Islet precursor cell (in vitro differentiated cells): ENCODE measurements at places on chromosomes 1 and 21.
A peak's percentile ranks its signal among the peaks of the same experiment; 100 is the strongest.

DNA sequence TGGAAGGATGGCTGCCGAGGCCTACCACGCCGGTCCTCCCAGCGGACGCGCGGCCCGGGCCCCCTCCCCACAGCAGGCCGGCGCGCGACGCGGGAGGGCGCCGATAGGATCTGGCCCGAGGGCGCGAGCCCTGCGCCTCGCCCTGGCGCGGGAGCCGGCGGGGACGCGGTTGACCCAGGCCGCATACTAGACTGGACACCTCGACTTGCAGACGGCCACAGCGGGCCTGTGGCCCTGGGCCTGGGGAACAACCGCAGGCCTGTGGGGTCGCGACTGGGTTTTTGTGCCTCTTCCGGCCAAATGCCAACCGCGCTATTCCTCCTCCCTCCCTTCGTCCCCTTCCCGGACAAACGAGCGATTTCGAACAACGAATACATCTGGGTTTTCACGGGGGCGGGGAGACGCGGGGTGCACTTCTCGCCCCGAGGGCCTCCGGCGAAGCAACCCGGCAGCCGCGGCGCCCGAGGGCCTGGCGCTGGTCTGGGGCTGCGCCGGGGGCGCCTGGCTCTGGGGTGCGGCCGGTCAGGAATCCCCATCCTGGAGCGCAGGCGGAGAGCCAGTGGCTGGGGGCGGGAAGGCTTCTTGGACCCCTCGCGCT is 2.4 kb downstream of the NHLH2 start:
- DNase-seq = peak; percentile 69

GRCh38 chr1:221712198-221712684 is 29.6 kb downstream of the DUSP10 start:
- DNase-seq = no peak

DNA sequence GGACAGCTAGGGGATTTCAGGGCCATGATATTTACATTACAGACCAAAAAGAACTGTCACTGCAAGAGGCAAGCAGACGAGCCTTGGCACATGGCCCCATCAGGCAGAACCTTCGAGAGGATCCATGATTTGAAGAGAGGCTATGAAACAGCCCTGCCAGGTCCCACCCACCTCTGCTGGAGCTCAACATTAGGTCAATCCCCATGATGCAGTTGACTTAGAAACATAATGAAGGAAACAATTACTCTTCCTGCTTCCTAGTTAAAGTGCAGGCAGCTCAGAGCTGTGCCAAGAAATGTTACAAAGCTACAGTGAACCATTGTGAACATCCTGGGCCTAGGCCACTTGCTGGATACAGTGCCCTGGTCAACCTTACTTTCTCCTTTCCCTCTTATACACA is 41.7 kb upstream of the PTCH2 start:
- no peak for DNase-seq

- no peak for DNase-seq
Observed at GRCh38 chr1:220067269-220068204, 21.2 kb upstream of the EPRS1 start.

- DNase-seq = no peak
Observed at GRCh38 chr1:66537718-66538117, 3.8 kb downstream of the SGIP1 start.

DNA sequence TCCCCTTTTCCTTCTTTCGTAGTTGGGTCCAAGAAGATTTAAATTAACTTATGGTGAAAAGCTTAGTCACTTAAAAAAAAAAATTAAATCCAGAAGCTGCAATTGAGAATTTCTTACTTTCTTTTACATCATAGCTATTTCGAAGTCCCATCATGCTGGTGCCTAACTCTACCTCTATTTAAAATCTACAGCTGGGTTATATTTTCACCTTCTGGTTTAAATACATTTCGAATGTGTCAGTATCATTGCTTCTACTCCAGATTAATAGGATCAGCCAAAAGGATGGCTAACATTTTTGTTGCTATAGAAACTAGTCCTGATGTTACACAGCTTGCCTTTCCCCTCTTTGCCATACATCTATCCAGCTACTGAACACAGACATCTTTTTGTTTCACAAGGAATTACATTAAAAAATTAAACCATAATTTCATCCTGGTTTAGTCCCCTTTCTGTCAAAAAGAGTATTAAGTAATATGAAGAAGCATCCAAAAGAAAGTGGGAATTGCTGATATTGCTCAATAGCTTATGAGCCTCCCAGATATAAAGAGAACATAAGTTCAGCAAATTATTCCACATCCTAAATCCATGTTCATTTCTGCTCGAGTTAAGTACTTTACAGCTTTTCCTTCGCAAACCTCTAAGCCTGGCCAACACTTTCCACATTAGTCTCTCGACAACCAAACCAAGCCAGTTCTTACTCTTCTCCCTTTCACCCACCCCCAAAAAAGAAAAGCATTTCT is 396.7 kb upstream of the DAB1 start:
- DNase-seq = no peak

GRCh38 chr21:36860736-36861594 is 105.5 kb downstream of the HLCS start:
- DNase-seq = peak; percentile 66

DNA sequence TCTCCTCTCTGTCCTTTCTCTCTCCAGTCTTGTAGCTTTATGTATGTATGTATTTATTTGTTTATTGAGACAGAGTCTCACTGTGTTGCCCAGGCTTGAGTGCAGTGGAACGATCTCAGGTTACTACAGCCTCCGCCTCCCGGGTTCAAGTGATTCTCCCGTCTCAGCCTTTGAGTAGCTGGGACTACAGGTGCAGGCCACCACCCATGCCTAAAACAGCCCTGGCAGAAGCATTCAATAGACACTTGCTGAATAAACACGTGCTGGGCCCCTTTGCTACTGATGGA is 2.5 kb downstream of the KIAA2013 start:
- no peak for DNase-seq

DNA sequence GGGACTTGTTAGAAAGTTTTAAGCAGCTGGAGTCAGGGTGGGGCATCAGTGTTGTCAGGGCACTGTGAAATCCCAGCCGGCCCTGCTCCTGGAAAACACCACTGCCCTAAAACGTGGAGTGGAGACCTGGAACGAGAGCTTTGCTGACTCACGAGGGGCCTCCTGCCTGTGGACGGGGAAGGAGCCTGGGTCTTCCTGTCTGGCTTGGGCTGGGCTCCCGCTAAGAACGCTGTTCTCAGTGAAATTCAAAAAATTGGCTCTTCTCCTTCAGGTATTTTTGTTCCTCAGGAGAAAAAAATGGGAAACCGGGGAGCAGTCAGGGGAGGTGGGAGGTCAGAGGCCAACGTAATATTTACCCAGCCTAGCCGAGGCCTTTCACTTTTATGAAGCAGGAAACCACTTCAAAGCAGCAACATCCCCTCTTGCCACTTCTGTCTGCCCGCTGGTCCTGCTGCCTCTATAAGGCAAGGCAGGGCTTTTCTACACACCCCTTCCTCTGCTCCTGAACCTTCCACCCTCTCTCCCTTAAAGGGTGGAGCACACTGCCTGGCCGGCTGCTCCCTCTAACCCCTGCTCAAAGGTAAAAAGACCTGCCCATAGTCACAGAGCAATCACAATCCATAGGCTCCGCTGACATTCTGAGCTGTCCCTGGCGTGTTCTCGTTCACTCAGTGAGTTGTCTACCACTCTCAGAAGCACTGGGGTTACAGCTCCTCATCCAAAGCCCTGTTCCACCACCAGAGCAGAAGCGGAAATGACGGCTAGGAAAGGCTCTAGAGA is 8.0 kb downstream of the PLXNA2 start:
- peak; percentile 85 for DNase-seq

DNA sequence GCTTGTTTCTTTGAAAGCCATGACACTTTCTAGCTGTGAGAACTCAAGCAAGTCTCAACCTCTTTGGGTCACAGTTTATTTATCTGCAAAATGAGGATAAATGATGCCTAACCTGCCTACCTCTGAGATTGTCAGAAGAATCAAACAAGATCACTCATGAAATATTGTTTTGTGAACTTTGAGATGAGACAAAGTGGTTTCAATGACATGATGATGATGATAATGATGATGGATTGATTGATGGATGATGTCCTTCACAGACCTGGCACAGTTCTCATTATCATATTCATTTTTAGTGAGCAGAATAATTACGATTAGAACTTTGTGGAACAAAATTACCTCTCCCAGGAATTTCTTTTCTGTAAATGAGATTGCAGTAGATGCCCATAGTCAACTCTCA is 129.2 kb downstream of the HHIPL2 start:
- DNase-seq = no peak

DNA sequence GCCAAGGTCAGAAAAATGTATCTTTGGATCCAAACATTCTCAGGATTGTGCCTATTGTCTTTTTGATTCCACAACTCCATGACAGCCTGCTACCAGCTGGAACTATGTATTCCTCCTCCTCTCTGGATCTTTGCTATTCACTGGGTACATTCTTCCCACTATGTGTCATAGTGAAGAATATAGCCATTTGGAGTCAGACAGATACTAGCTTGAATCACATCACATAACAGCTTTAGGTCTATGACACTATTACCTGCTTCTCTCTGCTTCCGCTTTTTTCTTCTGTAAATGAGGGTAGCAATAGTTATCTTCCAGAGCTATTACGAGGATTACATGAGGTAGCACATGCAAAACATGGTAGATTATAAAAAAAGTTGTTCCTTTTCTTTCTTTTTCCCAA is 5.4 kb upstream of the EXO1 start:
- DNase-seq = no peak

DNA sequence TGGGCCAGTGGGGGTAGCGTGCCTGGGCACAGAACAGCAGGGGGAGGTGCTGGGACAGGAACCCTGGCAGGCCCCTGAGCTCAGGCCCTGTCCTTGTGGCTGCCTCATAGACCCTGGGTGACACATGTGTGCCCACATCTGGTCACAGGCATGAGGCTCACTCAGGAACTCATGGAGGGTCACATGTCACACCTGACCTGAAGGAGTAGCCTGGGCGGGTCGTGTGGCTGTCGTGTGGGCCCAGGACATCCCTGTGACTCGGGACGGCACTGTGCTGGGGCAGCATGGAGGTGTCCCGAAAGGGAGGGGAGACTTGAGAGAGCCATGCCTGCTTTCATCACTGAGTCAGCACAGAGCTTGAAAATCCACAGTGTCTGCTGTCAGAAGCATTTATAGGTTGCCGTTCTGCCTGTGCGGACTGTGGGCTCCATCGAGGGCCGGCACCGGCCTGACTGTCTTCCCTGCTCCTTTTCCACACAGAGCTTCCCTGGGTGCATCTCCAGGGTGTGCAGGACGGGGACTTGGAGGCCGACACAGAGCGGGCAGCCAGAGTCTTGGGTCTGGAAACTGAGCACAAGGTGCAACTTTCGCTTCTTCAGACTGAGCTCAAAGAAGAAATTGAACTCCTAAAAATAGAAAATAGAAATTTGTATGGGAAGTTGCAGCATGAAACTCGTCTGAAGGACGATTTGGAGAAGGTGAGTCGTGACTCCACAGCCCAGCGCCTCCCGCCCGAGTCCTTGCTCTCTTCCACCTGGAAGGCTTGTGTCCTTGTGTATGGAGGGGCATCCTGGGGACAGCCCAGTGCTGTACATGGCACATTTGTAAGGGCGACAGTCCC is 32.8 kb downstream of the PCNT start:
- DNase-seq = no peak

GRCh38 chr1:10621906-10622305 is 147.2 kb downstream of the PEX14 start:
- peak; percentile 42 for DNase-seq

DNA sequence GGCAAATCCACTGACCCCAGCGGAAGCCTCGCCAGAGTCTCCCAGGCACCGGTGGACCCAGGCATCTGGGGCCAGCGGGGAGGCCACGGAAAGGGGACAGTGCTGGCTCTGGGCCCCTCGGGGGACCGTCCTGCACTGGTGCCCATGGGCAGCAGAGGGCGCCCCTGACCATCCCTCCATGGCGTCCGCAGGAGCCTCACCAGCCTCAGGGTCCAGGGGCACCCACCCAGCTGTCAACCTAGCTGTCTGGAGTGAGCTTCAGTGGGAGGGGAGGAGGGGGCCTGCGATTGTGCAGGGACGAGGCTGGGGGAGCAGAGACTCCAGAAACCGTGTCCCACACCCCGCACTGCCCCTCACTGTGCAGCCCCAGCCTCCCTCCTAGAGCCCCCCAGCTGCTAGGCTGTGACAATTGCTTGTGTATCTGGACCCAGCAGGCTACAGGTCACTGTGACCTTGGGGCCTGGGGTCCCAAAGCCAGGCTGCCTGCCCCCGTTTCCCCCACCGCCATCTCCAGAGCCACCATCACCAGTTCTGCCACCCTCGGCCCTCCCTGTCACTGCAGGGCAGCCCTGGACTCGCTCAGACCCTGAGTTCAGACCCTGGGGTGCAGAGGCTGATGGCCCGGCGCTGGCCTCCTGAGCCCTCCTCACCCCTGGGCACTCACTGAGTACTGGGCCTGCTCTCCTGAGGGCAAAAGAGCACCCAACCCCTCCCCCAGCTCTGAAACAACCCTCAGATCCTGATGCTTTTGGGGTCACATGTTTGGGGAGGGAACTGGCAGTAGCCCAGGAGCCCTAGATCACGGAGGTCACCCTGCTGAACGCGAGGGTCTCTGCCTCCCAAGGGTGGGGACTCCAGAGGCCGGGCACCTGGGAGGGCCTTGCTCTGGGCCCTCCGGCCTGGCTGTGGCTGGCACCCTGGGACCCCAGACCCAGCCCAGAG is 10.6 kb upstream of the COL6A1 start:
- DNase-seq = peak; percentile 81

GRCh38 chr1:22676916-22677583 is 24.0 kb downstream of the C1QB start:
- no peak for DNase-seq

GRCh38 chr1:6391951-6392808 is 1.4 kb downstream of the ACOT7 start:
- DNase-seq = peak; percentile 59

GRCh38 chr1:81549588-81550127 is 251.1 kb upstream of the ADGRL2 start:
- DNase-seq = no peak

- DNase-seq = no peak
Observed at GRCh38 chr1:118339400-118340124, 154.5 kb upstream of the SPAG17 start.

DNA sequence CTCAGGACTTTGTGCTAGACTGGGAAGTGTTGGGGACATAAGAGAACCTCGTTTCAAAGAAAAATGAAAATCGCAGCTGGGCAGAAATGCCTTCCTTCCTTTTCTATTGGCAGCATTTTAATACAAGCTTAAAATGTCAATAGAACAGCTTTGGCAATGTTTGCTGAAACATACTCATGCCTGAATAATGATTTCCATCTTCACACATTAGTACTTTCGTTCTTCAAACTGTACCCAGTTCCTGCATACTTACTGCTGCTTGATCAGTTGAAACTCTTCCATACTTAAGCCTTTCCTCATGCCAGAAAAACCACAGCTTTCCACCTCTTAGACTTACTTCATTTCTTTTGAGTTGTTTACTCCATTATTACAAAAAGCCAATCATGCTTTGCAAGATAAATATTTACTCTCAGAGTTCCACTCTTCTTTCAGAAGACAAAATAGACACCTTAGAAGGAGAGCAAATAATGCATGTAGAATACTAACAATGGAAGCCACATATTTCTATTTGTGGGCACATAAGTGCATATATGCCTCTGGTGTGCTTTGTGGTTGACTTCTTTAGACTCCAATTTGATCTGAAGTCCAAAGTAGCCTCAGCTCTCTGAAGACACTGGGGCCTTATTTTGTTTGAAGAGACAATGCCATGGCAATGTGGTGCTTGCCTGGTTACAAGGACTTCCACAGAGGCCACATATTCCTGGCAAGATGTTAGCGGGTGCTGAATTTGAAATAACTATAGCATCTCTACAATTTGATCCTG is 22.7 kb upstream of the CD55 start:
- no peak for DNase-seq
